ENCODE measurements at places on chromosomes 2 and 18.

DNA sequence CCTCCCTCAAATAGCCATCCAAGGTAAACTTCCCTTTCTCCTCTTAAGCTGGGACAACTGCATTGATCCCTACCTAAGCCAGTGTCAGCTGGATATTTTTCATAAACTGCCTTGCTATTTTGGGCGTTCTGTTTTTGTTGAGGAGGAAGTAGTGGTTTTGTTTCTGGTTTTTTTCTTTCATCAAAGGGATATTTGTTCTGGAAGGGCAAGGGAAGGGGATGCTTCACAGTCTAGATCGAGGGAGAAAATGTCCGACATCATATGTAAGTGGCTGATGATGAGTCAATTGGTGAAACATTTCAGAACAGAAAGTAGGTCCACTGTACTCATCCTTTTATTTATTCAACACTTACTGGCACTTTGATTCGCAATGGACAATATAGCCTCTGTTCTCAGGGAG, 31.0 kb downstream of the TANC1 start:
- DNase-seq: no peak

GRCh38 chr2:71156573-71156972, 26.1 kb downstream of the MPHOSPH10 start:
- DNase-seq: peak; percentile 9

DNA sequence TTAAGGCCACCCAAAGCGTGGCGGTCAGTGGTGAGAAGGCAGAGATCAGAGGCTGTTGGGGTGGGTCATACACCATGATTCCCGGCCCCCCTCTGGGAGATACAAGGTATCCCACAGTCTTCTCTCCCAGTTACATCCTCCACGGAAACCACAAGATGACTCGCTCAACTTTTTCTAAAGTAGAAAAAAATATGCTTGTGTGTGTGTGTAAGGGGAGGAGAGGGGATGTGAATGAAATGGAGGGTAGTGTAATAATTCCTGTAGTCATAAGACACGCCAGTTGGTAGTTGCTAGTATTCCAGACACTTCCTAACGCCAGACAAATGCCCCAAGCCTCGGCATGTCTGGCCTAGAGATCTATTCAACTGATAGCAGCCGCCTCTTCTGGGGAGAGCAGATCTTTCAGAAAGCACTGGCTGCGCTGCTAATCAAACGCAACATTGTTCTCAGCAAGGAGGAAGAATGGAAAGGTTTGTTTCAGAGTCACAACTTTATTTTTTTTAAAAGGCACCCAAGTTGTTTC, 143.5 kb downstream of the TGIF1 start:
- peak; percentile 85 for DNase-seq

DNA sequence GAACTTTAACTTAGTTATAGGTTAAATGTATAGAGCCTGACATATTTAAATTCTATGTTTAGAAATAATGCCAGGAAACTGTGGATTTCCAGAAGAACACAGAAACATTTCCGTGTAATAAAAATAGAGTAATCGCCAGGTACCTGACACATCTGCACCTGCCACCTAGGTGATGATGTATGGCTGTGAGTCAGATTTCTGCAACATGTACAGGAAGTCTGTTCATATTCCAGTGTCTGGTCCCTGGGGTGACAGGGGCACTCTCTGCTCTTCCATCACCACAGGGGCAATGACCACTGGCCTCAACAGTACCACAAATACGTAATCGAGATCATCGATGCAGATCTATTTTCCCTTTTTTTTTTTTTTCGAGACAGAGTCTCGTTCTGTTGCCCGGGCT, 101.1 kb upstream of the LPIN2 start:
- no peak for DNase-seq

DNA sequence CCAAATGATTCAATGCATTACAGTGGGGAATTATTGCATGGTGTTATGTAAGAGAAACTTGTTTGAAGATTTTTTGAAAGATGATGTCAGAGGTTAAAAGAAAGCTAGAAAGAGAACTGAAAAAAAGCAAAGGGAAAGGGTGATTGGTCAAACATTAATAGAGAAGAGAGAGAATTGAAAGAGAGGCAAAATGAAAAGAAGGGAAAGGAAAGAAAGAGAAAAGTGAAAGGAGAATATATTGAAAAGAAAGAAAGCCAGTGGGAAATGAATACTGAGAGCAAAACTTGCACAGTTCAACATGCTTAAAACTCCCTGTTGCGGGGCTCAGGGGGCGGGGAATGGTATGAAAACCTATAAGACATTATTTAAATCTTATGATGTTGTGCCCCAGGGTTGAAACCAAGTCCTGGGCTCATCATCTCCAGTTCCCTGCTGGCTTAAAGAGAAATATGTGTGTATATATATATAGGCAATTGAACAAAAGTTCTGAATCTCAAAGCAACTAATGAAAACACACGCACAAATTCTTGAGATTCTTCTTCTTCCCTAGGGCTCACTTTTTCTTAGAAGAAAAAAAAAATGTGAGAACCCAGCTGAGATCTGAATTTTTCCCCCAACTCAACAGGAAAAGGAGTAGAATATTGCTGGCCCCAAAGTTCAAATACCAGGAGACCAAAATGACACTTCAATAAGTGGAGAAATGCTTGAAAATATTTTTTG, 2045.9 kb upstream of the CELF4 start:
- no peak for DNase-seq
